Endodermal cell (in vitro differentiated cells): ENCODE measurements at places on chromosomes 11 and 22. TPM values are rescaled to one million over a fixed set of nuclear protein-coding genes. Genes with fewer than 3 reads are reported as not detected.
A peak's percentile ranks its signal among the peaks of the same experiment; 100 is the strongest.

DNA sequence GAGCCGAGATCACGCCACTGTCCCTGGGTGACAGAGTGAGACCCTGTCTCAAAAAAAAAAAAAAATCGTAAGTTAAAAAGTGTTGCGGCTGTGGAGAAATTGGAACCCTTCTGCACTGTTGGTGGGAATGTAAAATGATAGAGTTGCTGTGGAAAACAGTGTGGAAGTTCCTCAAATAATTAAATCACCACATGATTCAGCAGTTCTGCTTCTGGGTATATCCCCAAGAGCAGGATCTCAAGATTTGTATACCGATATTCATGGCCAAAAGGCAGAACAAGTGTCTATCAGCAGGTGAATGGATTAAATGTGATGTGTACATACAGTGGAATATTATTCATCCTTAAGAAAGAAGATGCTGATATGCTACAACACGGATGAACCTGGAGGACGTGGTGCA, 3.8 kb downstream of the SELENOO start:
- no peak for DNase-seq
- no peaks in the 10 kb centered on the region for H3K27me3 ChIP-seq
- H3K4me1 ChIP-seq: peaks cover 2% of the 10 kb centered on the region
- peaks cover 26% of the 10 kb centered on the region for H3K36me3 ChIP-seq

- no peak overlapping the region for H3K4me3 ChIP-seq
- H3K4me1 ChIP-seq: no peaks in the 10 kb centered on the region
- peak; percentile 77 for DNase-seq
- H3K27me3 ChIP-seq: no peaks in the 10 kb centered on the region
- H3K27ac ChIP-seq: no peak overlapping the region
These were observed 87.8 kb upstream of the FAT3 start for GRCh38 chr11:92136797-92137196.

DNA sequence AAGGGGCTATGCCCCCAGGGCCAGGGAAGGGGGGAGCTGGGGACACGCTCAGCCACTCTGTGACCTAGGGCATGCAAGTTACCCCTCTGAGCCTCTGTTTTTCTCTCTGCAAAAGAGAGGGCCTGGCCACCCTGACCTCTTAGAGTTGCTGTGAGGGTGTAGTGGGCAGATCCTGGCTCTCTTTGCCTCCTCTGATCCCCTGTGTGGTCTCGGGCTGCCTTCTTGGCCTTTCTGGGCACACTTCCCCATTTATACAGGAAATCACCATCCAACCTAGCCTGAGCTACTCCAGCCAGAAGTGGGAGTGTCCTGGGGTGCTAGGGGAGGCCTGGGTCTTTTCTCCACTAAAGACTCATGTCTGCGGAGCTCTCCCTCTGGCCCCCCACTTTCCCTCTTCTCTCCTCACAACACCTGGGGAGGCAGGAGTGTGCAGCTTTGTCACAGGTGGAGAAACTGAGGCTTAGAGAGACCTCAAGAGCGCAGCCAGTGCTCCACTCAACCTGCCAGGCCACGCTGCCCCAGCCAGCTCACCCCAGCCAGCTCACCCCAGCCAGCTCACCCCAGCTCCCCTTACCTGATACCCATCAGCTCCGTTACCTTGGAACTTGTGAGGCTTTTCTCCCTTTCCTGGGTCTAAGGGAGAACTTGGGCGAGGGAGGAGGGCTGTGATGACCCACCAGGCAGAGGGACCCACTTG, 1.4 kb downstream of the AIFM3 start:
- H3K27me3 ChIP-seq: peaks cover 80% of the 10 kb centered on the region
- no peak for DNase-seq
- H3K4me1 ChIP-seq: peaks cover 4% of the 10 kb centered on the region

DNA sequence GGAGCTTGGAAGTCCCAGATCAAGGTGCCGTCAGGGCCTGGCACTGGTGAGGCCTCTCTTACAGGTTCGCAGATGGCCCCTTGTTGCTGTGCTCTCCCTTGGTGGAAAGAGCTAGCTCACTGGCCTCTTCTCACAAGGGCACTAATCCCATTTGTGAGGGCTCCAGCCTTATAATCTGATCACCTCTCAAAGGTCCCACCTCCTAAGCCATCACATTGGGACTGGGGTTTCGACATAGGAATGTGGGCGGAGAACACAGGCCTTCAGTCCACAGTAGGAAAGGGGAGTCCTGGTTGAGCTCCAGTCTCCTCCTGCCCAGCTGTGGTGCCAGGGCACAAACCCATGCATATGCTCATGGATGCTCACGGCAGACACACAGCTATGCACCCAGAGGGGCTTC, 14.0 kb upstream of the LRRC32 start:
- H3K4me3 ChIP-seq: no peak overlapping the region
- H3K4me1 ChIP-seq: no peaks in the 10 kb centered on the region
- no peak overlapping the region for H3K27ac ChIP-seq
- peaks cover 28% of the 10 kb centered on the region for H3K27me3 ChIP-seq

DNA sequence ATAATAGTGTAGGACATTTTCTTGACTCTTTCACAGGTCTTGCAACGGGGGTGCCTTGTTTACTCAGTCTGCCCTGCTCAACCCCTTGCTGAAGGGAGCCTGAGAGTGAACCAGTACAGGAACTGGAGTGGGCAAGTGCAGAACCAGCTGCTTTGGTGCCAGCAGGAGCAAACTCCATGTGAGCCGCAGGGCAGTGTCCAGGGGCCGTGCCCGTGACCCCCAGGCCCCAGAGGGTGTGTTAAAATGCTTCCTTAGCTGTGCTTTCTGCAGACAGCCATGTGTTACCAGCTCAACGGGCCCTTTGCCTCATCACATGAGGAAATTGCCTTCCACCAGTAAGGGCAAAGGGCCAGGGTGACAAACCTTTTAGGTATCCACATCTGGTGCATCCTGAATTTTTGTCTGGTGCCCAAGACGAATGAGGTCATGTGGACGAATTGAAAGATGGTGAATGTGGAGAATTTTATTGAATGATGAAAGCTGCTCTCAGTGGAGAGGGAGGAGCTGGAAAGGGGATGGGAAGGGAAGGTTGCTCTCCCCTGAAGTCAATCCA, 53.6 kb upstream of the OR5D13 start:
- H3K27ac ChIP-seq: no peak overlapping the region
- no peak overlapping the region for H3K4me3 ChIP-seq
- no peaks in the 10 kb centered on the region for H3K36me3 ChIP-seq
- DNase-seq: no peak
- H3K4me1 ChIP-seq: no peaks in the 10 kb centered on the region
- no peaks in the 10 kb centered on the region for H3K27me3 ChIP-seq

DNA sequence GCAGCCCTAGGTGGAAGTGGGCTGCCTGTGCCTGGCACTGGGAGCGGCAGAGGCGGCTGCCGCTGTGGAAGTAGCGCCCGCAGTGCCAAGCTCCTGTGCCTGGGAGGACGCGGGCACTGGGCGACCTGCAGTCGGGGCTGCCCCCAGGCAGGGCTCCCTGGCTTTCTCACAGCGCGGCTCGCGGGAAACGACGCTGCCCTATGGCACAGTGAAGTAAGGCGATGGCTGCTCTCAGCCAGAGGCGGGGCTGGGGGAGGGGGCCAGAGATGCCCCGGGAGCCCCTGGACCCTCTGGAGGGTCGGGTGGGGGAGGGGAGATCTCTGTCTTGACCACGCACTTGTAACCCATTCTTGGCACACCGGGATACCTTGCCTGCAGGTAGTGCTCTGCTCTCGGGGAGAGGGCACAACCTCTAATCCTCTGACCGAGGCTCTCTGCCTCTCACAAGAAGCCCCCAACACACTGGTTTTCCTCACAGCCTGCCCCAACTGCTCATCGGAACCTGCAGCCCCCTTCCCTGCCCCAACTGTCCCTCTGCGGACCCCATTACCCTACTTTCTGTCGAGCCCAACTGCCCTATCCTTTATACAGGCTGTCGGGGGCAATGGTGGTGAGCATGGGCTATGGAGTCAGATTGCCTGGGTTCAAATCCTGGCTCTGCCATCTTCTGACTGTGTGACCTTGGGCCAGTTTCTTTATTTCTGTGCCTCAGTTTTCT, 32.2 kb upstream of the TRIM29 start:
- H3K36me3 ChIP-seq: no peaks in the 10 kb centered on the region
- no peak overlapping the region for H3K4me3 ChIP-seq
- no peak overlapping the region for H3K27ac ChIP-seq
- peaks cover 97% of the 10 kb centered on the region for H3K27me3 ChIP-seq
- no peaks in the 10 kb centered on the region for H3K4me1 ChIP-seq

GRCh38 chr11:16935518-16936302, 78.5 kb downstream of the PLEKHA7 start:
- no peak overlapping the region for H3K4me3 ChIP-seq
- peaks cover 24% of the 10 kb centered on the region for H3K4me1 ChIP-seq
- no peaks in the 10 kb centered on the region for H3K27me3 ChIP-seq
- peak; percentile 75 for DNase-seq
- no peaks in the 10 kb centered on the region for H3K36me3 ChIP-seq

GRCh38 chr11:2718817-2719438, 19.1 kb upstream of the KCNQ1OT1 start:
- no peak overlapping the region for H3K27ac ChIP-seq
- peak; percentile 74 for DNase-seq
- H3K27me3 ChIP-seq: peaks cover 4% of the 10 kb centered on the region
- no peaks in the 10 kb centered on the region for H3K36me3 ChIP-seq
- H3K4me3 ChIP-seq: no peak overlapping the region

GRCh38 chr22:25352294-25352680, 132.8 kb downstream of the CRYBB2 start:
- H3K27ac ChIP-seq: no peak overlapping the region
- no peak for DNase-seq
- no peaks in the 10 kb centered on the region for H3K27me3 ChIP-seq
- H3K4me1 ChIP-seq: no peaks in the 10 kb centered on the region
- no peak overlapping the region for H3K4me3 ChIP-seq

DNA sequence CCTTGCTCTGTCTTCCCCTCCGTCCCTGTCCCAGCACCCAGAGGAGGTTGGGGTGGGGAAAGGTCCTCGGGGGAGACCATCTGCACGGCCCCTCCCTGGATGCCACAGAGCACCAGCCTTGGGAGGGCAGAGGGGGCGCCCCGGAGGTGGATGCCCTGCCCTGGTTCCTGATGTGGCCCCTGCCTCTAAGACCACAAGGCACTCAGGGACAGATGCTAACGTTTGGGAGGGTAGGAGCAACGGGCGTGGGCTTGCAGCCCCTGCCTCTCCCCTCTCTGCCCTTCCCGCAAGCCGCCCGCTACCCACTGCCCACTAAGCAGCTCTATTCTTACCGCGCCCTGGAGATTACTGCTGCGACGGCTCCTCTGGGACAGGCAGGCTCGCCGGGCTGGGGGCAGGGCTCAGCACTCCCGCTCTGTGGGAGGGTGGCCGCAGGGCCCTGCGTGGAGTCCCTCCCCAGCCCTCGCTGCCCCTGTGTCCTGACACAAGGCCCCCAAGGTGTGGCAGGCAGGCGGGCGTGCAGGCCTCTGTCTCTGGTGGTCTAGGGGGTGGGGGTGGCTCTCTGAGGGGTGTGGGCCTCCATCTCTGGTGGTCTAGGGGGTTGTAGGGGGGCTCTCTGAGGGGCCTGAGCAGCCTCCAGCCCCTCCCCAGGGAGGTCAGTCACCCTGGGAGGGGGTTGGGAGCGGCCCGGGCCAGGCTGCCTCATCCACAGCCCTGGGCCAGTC, 14.9 kb downstream of the BRSK2 start:
- H3K27ac ChIP-seq: no peak overlapping the region
- H3K36me3 ChIP-seq: no peaks in the 10 kb centered on the region
- no peak for DNase-seq
- H3K4me1 ChIP-seq: no peaks in the 10 kb centered on the region

GRCh38 chr22:38266120-38266519, 6.7 kb downstream of the TMEM184B start:
- peaks cover 22% of the 10 kb centered on the region for H3K36me3 ChIP-seq
- no peak for DNase-seq
- no peak overlapping the region for H3K27ac ChIP-seq
- H3K4me1 ChIP-seq: no peaks in the 10 kb centered on the region
- H3K27me3 ChIP-seq: no peaks in the 10 kb centered on the region

- H3K36me3 ChIP-seq: peaks cover 22% of the 10 kb centered on the region
- H3K27me3 ChIP-seq: no peaks in the 10 kb centered on the region
- no peak for DNase-seq
- H3K4me3 ChIP-seq: no peak overlapping the region
- no peak overlapping the region for H3K27ac ChIP-seq
These were observed 26.6 kb downstream of the NUP50 start for GRCh38 chr22:45190202-45190872.

DNA sequence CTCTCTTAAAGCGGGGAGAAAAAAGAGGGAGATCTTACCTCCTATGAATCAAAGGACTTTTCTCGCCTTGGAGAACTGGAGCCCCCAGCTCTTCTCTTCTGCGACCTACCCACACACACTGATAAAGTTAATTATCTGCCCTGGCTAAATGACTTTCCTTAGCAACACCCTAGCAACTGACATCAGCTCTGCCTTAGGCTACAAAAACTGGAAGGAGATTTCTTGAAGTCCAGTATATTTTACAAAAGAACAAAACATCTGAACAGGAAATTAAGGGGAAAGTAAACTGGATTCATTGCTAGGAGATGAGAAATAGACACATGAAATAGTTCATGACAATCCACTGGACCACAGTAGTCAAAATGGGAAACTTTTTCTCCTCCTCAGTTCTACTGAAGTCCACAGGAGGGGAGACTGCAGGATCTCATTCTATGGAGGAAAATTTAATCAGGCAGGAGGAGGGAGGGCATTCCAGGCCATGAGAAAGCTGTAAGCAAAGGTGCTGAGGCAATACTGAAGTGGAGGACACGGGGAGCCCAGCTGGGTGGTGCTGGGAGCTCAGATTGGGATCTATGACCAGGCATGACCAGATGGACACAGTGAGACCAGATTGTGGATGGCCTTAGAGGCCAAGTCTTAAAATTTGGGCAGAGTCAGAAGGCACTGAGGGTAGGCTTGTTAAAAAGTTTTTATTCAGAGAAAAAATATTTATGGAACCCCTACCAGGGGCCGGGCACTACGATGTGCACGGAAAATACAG, 3.7 kb upstream of the SPON1 start:
- peaks cover 71% of the 10 kb centered on the region for H3K27me3 ChIP-seq
- no peaks in the 10 kb centered on the region for H3K4me1 ChIP-seq
- no peak overlapping the region for H3K27ac ChIP-seq

- H3K36me3 ChIP-seq: no peaks in the 10 kb centered on the region
- no peak overlapping the region for H3K4me3 ChIP-seq
- DNase-seq: peak; percentile 48
- no peaks in the 10 kb centered on the region for H3K27me3 ChIP-seq
- H3K4me1 ChIP-seq: no peaks in the 10 kb centered on the region
These were observed 21.1 kb upstream of the TMPRSS13 start for GRCh38 chr11:117950301-117950700.

DNA sequence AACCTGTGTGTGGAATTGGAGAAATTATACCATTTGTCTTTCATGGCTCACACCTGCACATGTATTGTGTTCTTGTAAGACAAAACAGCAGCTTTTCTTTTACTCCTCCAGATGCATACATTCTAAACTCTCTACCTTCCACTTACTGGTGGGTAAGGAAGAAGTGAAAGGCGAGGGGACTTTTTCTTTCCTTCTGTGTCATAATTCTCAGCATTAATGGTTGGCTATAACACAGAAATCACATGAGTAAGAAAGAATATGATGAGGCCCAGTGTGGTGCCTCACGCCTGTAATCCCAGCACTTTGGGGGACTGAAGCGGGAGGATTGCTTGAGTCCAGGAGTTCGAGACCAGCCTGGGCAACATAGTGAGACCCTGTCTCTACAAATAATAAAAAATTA, 57.8 kb upstream of the SHANK2 start:
- no peaks in the 10 kb centered on the region for H3K4me1 ChIP-seq
- H3K27ac ChIP-seq: no peak overlapping the region
- no peaks in the 10 kb centered on the region for H3K27me3 ChIP-seq
- no peak overlapping the region for H3K4me3 ChIP-seq
- DNase-seq: no peak

ARHGAP42 gene
- total RNA-seq: 161 to 185 TPM (median 176 TPM) in 3 replicates

RHOD gene
- total RNA-seq: 15.7 to 18.2 TPM (median 17.1 TPM) in 3 replicates

CLCF1 gene
- 2.0 to 4.8 TPM (median 4.5 TPM) in 3 replicates for total RNA-seq

PACSIN3 gene
- total RNA-seq: 45.9 and 48.0 TPM in 2 replicates

GAL gene
- 97.6 to 119 TPM (median 98.9 TPM) in 3 replicates for total RNA-seq

SLC25A1 gene
- total RNA-seq: 119 to 149 TPM (median 120 TPM) in 3 replicates

CST6 gene
- total RNA-seq: 2.8 to 4.2 TPM (median 3.0 TPM) in 3 replicates

OR10A2 gene
- total RNA-seq: not detected in 3 replicates
